EL (cell line): ENCODE measurements at places on chromosomes 12 and 14.

GRCh38 chr12:33602515-33602914 is 162.9 kb upstream of the SYT10 start:
- no peak for DNase-seq

- DNase-seq = no peak
These were observed 67.0 kb downstream of the PTHLH start for GRCh38 chr12:27905285-27906126.

- DNase-seq = no peak
These were observed 39.9 kb downstream of the BCL11B start for GRCh38 chr14:99231850-99232713.

DNA sequence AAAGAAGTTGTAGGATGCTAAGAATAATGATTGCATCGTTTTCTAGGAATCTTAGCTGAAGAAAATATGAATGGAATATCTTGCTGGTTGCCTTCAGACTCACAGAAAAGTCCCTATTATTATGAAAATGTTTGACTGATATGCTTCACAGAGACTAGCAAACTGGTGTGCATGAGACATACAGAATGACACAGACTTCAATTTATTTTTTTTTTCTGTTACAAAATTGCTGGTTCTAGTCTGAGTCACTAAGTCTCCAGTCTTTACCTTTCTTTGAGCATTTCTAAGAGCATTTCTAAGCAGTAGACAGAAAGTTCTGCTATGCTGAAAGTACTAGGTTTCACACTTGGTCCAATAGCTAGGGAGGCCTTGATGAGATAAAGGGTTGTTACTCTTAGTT is 377.6 kb upstream of the ATP2B1 start:
- peak; percentile 20 for DNase-seq

- no peak for DNase-seq
These were observed 21.6 kb downstream of the TGFB3 start for GRCh38 chr14:75960231-75960630.

- DNase-seq = no peak
These were observed 179.6 kb downstream of the TMTC2 start for GRCh38 chr12:82866227-82866775.

- no peak for DNase-seq
These were observed 19.3 kb downstream of the CPNE8 start for GRCh38 chr12:38886064-38886463.

- no peak for DNase-seq
These were observed 24.1 kb upstream of the PLEKHA5 start for GRCh38 chr12:19105463-19105862.

- DNase-seq = no peak
These were observed 11.7 kb downstream of the PRPF40B start for GRCh38 chr12:49635036-49635435.

- DNase-seq = no peak
These were observed 13.8 kb upstream of the ANAPC5 start for GRCh38 chr12:121366063-121366459.

DNA sequence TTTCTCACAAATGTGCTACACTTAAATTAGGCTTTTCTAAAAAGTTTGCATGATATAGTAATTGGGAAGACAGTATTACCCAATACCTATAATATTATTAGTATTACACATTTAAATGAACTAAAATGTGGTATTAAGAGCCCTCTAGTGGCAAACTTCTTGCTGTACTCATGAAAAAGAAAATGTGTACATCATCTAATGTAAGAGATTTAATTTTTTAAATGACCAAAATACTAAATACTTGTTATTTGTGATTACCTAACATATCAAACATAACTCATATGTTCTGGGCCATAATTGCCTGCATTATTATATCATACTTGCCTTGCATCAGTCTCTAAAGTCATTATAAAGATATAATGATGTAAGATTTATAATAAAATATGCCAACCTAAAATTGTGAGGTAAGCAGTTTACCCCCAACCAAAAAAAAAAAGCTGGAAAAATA is 64.2 kb downstream of the DNAI7 start:
- peak; percentile 46 for DNase-seq

GRCh38 chr12:15179672-15180071 is 41.5 kb downstream of the RERG start:
- no peak for DNase-seq

DNA sequence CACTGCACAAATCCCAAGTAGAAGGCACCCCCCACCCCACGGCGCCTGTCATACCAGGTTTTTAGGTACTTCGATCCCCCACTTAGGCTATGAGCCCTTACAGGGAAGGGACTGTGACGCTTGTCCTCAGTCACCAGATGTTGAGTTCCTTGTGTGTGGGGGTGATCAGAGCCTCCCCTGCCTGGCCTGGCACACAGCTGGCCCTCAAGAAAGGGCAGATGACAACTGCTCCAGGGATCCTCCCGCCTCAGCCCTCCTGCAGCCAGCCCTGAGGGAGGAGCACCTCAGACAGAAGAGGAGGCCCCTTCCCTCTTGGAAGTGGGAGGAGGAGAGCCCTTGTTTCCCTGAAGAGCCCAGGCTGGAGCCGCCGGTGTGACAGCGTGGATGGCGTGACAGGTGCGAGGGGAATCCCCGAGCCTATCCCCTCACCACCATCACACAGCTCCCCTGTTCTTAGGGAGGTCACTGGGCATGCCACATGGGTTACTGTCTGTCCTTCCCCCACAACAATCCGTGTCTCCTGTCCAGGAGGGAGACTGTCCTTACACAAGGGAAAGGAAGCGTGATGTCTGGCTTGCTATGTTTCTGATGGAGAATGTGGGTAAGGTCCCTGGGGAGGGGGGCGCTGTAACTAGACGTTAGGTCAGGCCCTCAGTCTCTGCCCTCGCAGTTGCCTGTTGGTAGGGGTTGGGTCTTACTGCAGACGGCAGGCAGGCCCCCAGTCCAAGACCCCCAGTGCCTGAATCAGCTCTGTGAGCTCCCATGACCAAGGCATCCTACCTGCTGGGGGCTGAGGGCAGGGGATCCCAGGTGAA is 31.4 kb downstream of the P2RX4 start:
- DNase-seq = no peak

- peak; percentile 93 for DNase-seq
These were observed 46.5 kb downstream of the TEAD4 start for GRCh38 chr12:3005736-3006135.

DNA sequence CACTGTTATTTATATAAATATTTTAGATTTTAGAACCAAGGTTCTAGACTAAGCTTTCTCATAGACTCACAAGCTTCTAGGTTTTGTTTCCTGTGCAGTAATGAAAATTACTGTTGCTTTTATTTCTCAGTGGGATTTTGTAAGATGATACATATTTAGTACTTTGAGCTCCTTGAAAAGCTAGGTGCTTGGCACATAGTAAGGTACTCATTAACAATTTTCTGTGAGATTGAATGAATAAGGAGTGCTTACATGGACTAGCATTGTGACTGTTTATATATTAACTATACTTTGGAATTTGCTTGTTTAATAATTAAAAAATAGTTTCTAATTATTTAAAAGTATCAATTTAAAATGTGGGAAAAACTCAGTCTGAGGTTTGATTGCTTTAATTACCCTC is 85.7 kb downstream of the MIA2 start:
- DNase-seq = no peak

DNA sequence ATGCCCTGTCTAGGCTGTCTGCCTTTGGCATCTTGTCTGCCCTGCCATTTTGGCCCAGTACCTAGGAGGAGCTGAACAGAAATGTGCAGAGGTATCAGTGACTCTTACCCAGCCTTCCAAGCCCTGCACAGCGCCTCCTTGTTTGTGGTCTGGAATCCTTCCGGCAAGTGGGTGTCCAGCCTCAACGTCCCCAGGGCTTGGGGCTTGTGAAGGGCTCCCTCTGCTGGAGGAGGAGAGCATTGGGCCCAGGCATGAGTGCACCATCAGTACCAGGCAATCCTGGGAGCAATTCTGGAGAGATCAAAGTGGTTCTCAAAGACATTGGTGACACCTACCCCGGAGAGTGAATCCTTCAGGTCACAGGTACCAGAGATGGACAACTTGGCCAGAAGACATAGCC is 2.4 kb upstream of the TCL1B start:
- peak; percentile 9 for DNase-seq

- no peak for DNase-seq
These were observed 170.1 kb downstream of the PAH start for GRCh38 chr12:102746963-102747362.

- DNase-seq = no peak
These were observed 23.0 kb downstream of the MVK start for GRCh38 chr12:109596418-109597244.

- DNase-seq = peak; percentile 21
These were observed 73.5 kb downstream of the LIN7A start for GRCh38 chr12:80864046-80864735.

- DNase-seq = no peak
These were observed 37.9 kb downstream of the TDG start for GRCh38 chr12:104003596-104003995.

GRCh38 chr14:68404146-68404527 is 388.7 kb downstream of the ZFP36L1 start:
- no peak for DNase-seq

- DNase-seq = peak; percentile 1
These were observed 1721.5 kb upstream of the SEL1L start for GRCh38 chr14:83255015-83255726.

GRCh38 chr14:57732463-57733285 is 133.2 kb downstream of the SLC35F4 start:
- DNase-seq = peak; percentile 10

GRCh38 chr12:64976131-64976530 is 145.0 kb downstream of the WIF1 start:
- DNase-seq = no peak

GRCh38 chr14:89255852-89256251 is 161.2 kb downstream of the FOXN3 start:
- DNase-seq = no peak

GRCh38 chr14:81125536-81125935 is 95.2 kb downstream of the GTF2A1 start:
- no peak for DNase-seq

DNA sequence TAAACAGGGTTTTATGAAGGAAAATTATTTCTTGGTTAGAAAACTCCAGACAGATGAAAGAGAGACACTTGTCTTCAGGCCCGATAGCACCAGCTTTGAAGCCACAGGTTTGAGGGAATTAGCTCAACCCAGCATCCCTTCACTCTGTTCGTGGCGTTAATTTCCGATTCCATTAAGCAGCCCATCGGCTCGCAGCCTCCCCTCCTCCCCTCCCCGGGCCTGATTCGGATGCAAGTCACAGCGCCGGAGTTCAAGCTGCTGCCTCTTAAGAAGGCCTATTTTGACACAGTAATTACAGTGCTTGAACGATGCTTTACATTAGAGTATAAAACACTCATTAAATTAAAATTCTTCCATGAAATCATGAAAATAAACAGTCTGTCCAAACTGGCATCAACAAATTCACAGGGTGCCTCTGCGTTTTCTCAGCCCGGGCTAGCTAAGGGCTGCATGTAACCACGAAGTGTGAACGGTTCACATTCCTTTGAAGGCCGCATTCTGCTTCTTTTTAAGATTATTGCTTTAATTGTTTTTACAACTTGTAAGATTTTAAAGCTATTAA is 145.8 kb downstream of the DICER1 start:
- no peak for DNase-seq

- DNase-seq = peak; percentile 29
These were observed 134.2 kb downstream of the SYNE2 start for GRCh38 chr14:63986789-63987533.

DNA sequence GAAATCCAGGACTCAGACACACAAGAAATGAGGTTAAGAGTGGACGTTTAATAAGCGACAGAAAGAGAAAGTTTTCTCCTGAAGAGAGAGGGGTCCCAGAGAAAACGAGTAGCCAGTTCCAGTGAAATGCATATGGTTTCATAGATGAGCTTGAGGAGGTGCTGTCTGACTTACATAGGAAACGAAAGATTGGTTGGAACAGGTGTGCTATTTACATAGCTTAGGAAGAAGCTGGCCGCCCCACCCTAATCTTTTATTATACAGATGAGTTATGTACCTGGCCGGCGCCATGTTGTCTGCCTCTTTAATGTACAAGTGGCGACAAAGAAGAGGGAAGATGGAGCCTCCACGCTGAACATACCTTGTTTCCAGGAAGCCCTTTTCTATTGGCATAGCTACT is 223.0 kb downstream of the SLC6A15 start:
- DNase-seq = no peak

- peak; percentile 67 for DNase-seq
These were observed 197.5 kb upstream of the TMEM132C start for GRCh38 chr12:128069359-128069997.

GRCh38 chr12:98743362-98743953 is 98.4 kb downstream of the APAF1 start:
- no peak for DNase-seq

DNA sequence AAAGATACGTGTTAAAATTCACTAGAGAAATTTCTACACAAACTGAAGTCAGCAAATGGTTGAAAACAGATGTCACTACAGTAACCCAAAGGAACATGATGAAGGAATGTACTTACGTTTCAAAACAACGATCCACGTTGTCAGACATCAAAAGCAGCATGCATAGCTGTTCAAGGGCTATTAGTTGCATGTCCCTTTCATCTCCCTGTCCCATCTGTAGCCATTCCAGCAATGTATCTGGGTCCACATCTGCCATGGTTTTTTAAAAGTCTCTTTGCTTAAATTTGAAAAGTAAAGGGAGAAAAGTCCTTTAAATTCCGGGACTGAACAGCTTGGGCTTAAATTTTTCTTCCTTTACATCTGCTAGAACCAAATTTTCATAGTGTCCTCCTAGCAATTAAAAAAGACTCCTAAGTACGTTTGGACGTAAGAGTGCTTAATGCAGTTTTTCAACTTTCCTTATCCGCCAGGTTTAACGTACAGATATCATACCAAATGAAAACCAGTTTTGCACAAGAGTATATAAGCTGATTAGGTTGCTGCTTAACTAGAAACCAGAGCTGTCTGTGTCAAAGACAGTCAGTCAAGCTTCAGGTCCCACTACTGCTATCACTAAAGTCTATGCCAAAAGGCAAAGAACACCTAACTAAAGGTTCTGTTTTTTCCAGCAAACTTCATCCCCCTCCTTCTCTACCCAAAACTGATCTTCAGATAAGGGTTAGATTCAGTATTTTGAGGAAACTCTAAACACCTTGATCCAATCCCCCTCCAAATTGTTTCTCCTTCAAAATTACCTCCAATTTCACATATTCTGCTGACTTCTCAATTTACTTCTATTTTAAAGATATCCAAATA is 1.7 kb downstream of the HECTD1 start:
- DNase-seq = peak; percentile 77

DNA sequence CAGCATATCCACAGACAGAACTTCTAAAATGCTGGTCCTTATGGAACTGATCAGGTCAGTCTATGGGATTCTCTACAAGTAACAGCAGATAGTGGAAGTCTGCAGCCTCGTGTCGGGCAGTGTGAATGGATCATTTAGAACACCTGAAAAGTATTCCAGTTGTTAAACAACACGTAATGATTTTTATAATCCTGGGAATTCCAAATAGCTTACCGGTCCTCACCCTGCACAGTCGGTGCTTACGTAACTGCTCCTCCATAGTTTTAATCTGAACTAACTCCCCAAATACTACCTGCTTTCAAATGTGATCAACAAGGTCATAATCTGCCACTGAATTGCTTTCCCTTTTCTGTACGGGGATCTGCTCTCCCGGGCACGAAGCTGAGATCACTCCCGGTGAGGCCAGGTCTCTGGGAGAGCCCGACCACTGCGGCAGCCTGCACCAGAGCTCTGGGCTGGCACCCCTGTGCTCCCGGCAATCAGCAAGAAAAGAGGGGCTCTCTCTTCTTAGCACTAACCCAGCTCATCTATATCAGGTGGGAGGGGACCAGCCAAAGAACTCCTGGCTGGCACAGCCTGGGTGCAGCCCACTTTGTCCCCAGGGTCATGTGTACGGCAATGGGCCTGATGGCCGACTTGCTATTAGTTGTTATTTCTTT is 157.0 kb downstream of the FOXN3 start:
- DNase-seq = no peak
